ENCODE measurements at places on chromosomes 16 and 17.
A peak's percentile ranks its signal among the peaks of the same experiment; 100 is the strongest.

DNA sequence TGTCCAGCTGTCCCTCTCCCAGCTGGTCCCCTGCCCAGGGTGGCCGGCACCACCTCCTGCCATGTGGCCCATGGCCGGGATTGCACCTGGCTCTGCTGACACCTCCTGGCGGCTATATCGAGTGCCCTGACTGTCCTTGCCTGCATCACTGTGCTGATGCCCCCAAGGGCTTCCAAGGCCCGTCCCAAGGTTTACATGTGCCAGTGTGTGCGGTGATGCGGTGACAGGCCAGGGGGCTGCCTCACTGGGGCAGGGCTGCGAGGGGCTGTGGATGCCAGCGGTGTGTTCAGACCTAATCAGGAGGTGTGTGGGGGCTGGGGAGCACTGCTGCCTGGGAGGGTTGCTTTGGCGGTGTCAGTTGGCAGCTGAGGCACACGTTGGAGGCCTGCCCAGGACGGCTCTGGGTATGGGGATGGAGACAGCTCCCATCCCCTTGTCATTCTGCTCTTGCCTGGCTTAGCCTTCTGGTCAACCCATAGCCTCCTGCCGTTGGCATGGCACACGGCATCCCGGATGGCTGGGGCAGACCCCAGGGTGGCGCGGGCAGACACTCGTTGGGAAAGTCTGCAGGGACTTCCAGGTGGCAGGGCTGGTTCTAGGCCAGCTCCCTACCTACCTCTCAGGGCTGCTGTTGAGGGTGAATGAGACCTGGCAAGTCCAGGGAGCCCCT lies 5.5 kb downstream of the MAP2K3 start:
- no peak for DNase-seq

DNA sequence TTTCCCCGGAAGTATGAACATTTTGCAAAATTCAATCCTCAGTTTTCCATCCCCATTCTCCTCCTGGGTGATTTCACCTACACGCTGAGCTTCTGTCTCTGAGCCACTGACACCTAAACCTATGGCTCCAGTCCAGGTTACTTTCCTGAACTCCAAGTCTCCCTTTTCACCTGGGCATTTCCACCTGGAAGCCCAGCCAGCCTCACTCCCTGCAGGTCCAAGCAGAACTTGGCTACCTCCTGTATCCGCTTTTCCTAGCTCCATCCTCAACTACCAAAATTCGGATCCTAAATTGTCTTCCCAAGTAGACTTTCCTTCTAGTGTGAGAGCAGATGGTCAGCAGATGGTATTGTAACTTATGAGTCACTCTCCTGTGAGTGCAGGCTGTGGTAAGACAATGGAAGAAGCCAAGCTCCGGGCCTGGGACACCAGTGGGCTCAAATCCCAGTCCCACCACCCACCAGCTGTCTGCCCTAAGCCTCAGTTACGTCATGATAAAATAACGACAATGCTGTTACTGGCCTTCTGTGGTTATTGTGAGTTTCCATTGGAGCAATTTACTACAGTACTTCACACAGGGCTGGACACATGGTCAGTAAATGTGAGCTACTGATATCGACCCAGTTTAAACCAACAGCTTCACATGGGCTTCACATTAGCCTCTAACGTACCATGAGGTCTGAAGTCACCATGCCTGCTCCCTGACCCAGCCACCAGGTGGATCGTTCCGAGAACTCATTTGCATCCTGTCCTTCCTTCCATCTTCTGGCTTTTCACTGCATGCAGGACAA lies 33.3 kb downstream of the PECAM1 start:
- DNase-seq = no peak

- DNase-seq = peak; percentile 58
These were observed 3.3 kb downstream of the MARCHF10 start for GRCh38 chr17:62804822-62805221.

DNA sequence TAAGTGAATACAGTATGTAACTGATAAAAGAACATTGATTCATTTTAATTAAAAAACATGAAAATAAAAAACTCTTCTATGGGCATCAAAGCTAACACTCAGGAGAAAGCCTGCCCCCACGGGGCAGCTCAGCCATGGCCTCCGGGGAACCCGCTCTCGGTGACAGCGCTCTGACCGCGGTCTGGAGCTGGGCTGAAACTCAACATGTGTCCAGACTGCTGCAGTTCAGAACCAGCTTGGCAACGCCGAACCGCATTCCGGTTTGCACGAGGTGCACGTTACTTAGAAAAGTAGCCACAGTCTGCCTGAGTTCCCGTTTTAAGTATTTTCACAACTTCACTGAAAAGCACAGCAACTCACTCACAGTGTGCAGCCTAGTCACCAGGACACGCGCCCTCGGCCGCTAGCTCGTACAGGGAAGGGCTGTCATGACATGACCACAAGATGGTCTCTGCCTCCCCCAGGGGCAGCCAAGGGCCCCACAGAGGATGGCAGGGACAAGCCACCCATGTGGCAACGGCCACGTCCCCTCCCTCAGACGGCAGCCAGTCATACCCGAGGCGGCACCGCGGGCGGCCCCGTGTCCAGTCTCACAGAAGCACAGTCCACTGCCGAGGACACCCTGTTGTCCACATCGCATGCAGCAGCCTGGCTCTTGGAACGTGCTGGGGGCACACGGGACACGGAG lies 77.1 kb upstream of the METRNL start:
- no peak for DNase-seq

DNA sequence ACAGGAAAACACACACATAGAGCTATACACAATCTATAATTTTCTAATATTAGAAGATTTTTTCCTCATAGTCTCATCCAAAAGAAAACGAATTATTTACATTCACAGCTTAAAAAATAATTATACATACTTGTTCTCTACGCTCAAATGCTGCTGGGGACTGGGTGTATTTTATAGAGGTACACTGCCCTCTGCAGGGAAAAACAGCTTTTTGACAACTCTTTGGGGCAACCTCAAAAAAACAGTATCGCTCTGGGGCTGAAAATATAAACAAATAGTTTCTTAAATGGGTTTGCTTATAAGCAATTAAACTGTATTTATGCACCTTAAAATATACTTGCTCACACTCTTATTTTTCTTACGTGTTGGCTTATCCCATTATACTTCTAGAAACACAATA lies 261.8 kb upstream of the PSMD7 start:
- no peak for DNase-seq

- DNase-seq = no peak
These were observed 71.0 kb upstream of the EFCAB3 start for GRCh38 chr17:62309396-62309795.

DNA sequence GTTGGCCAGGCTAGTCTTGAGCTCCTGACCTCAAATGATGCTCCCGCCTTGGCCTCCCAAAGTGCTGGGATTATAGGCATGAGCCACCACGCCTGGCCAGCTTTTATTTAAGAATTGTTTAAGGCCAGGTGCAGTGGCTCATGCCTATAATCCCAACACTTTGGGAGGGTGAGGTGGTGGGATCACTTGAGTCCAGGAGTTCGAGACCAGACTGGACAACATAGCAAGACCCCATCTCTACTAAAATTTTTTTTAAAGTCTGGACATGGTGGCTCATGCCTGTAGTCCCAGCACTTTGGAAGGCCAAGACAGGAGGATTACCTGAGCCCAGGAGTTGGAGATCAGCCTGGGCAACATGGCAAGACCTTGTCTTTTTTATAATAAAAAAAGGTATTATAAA lies 5.2 kb downstream of the PLXDC1 start:
- DNase-seq = no peak

DNA sequence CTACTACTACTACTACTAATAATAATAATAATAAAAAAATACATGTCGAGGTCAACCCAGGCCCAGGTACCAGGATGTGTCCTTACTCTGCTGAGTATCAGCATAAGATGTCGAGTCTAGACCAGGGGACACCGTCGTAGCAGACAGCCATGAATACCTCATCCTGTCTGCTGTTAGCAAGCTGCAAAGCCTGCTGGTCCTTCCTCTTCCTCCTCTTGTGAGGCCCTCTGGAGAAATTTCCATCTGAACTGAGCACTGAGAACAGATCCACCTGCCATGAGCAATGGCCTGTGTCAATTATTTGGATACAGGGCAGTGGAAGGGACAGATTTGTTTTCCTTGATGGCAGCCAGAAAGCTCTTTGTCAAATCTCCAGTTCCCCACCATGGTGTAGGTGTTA lies 168.5 kb downstream of the XYLT1 start:
- no peak for DNase-seq

GRCh38 chr16:25093208-25094061 lies 18.1 kb upstream of the LCMT1 start:
- DNase-seq = no peak

DNA sequence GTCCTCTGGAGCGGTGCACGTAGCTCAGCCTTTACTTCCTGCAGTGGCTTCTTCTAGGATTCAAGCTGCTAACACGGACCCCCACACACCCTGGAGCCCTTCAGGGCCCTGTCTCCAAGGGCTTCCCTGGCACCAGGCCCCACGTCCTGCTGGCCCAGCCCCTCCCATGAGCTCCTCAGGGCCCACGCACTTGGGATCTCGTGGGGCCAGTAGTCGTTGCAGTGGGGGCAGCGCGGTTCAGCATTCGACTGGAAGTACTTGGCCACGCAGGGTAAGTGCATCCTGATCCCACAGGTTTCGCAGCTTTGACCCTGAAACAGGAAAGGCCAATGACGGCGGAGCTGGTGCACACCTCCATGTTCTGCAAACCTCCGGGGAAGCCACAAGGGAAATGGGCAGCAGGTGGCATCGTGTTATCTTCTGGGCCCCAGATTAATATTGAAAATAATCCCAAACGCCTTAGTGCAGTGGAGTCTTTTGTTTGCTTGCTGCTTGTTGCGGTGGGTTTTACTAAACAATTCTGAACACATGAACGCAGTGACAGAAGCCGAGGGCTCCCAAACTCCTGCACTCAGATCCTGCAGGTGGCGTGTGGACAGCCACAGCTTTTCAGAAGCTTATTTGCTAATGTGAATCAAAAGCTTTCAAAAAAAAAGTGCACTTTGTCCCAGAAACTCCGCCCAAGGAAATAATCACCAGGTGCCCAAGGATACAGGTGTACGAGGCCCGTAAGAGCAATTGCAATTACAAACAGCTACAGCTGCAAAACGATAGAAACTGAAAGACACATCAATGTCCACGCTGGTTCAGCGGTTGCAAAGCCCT lies 22.4 kb downstream of the KDM8 start:
- no peak for DNase-seq

DNA sequence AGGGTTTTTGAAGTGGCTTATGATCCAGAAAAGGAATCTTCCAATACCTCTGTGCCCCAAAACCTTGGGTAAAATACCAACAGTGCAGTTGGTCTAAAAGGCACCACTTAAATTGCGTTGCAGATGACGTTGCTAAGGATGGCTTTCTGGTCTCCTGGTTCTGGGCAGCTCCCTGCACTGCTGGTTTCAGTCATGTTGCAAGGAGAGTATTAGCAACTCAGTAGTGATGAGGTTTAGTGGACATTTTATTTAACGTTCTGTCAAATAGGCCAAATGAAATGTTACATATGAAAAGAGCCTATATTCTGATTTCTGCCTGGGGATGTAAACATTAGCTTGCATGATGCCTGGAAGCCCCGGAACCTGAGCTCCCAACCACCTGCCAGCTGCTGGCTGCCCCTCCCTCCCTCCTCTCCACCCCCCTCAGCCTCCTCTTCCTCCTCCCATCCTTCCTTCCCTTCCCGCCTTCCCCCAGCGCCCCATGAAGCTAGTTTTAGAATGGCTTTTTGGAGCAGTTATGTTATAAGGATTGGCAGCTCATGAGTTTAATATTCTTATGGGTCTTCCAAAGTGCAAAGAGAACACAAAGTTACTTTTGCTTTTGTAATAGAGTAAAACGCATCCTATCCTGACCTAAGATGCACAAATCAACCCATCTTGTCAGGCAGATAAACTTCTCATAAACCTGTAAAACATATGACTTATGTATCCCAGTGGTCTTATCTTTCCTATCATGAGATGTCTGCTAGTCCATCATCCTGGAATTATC lies 20.7 kb downstream of the CD7 start:
- no peak for DNase-seq

- peak; percentile 99 for DNase-seq
These were observed 21.7 kb upstream of the USP36 start for GRCh38 chr17:78862073-78863023.

DNA sequence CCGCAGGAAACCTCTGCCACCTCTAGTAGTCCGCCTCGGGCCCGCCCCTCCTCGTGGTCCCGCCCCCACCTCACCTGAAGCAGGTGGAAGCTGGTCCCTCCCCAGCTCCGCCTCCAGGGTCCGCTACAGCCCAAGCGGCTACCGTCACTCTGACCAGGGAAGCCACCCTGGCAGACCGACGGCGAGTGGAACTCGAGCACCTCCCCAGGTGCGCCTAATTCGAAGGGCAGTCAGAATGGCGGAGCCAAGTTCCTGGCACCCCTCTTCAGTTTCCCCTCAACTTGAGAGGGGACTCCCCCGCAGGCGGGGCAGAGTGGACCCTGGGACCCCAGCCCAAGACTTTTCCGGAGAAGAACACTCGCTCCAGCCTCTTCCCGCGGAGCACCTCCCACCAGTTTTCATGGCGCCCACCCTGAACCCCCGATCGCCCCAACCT lies 507 bp downstream of the FHOD1 start:
- no peak for DNase-seq

DNA sequence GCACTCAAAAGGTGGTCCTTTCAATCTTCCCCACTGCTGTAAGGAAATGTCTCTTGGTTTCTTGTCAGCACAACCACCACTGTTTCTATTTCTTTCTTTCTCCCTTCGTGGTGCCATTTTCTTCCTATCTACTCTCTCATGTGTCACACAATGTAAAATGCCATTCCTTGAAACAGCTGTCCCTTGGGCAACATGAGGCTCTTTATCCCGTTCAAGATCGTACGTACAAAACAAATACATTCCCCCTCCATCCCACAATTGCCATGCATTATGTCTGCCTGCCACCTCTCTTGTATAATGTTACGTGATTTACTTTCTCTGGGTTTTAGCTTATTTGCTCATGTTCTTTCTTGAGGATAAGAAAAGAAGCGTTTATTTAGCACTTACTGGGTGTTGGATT lies 410.6 kb downstream of the HS3ST4 start:
- no peak for DNase-seq

GRCh38 chr16:13336335-13336734 lies 434.9 kb downstream of the SHISA9 start:
- DNase-seq = no peak

GRCh38 chr17:8542599-8543502 lies 87.7 kb downstream of the MYH10 start:
- DNase-seq = peak; percentile 75

DNA sequence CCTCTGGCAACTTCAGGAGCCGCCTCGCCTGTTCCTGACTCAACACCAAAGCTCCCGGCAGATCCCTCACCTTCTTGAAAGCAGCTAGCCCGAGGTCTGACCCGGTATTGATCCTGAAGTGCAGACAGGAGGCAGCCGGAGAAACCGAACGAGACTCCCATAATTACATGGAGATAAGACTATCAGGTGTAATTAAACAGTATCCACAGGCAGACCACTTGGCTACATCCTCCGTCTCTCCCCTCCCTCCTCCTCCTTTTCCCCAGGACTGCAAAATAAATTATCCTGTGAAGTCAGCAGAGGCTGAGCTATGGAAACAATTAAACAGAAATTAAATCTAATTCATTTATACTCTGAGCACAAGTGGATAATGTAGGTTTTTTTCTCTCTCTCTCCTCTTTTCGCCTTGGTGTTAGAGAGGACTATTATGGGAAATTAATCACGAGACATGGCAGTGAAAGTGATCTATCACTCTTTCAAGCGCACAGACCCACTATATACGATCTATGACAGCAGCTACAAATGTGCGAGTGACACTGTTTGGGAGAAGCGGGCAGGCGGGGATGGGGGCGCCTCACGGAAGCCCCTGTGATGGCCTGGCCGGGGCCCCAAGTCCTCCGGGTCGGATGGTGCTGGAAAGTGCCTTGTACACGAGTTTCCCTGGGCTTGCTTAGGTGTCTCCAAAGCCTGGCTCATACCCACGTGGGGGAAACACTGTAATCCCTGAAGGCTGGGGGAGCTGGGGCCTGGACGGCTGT lies 92.8 kb downstream of the RBFOX3 start:
- DNase-seq = no peak

All from Caki2 (cell line).